ENCODE measurements at places on chromosomes 6 and 20. TPM values are rescaled to one million over a fixed set of nuclear protein-coding genes. Genes with fewer than 3 reads are reported as not detected.
A peak's percentile ranks its signal among the peaks of the same experiment; 100 is the strongest.

TNFRSF6B gene
- polyA plus RNA-seq, result 1.2 TPM

MLN gene
- 0.48 TPM for polyA plus RNA-seq

CALHM5 gene
- 0.60 TPM for polyA plus RNA-seq

- peak; percentile 88 for DNase-seq
- no peaks in the 10 kb centered on the region for H3K36me3 ChIP-seq
- peak overlapping the region; percentile 93 for H3K27ac ChIP-seq
Measured at GRCh38 chr6:26286168-26286877, 78.7 kb upstream of the BTN3A2 start.

GRCh38 chr6:18259675-18260447 is 4.5 kb downstream of the DEK start:
- H3K36me3 ChIP-seq, result peaks cover 22% of the 10 kb centered on the region
- no peak overlapping the region for H3K27ac ChIP-seq
- H3K4me1 ChIP-seq, result peaks cover 46% of the 10 kb centered on the region
- H3K27me3 ChIP-seq, result no peaks in the 10 kb centered on the region
- DNase-seq, result no peak

- H3K27ac ChIP-seq, result no peak overlapping the region
- no peaks in the 10 kb centered on the region for H3K4me1 ChIP-seq
- no peak overlapping the region for H3K4me3 ChIP-seq
- H3K27me3 ChIP-seq, result peaks cover 5% of the 10 kb centered on the region
- DNase-seq, result no peak
Measured at GRCh38 chr20:258963-259362, 1.4 kb downstream of the DEFB132 start.

- no peaks in the 10 kb centered on the region for H3K27me3 ChIP-seq
- H3K36me3 ChIP-seq, result no peaks in the 10 kb centered on the region
- no peaks in the 10 kb centered on the region for H3K4me1 ChIP-seq
- DNase-seq, result no peak
- no peak overlapping the region for H3K4me3 ChIP-seq
Measured at GRCh38 chr6:132369526-132369925, 31.7 kb downstream of the MOXD1 start.

DNA sequence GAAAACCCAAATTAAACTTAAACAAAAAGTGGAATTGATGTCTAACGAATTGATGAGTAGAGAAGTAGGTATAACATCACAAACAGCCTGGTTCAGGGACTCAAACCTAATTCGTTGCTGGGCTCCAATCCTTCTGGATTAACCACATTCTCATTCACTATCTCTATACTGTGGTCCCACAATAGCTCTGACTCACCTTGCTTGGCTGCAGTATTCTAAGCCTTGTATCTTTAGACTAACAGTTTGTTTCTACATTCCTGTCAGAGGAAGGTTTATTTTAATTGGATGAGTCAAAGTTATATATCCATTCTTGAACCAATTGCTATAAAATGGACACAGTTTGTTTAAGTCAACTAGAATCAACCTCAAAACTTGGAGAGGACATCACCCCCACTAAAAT is 530.5 kb upstream of the PTCHD4 start:
- no peak overlapping the region for H3K4me3 ChIP-seq
- H3K27ac ChIP-seq, result no peak overlapping the region
- no peaks in the 10 kb centered on the region for H3K36me3 ChIP-seq
- no peaks in the 10 kb centered on the region for H3K27me3 ChIP-seq

DNA sequence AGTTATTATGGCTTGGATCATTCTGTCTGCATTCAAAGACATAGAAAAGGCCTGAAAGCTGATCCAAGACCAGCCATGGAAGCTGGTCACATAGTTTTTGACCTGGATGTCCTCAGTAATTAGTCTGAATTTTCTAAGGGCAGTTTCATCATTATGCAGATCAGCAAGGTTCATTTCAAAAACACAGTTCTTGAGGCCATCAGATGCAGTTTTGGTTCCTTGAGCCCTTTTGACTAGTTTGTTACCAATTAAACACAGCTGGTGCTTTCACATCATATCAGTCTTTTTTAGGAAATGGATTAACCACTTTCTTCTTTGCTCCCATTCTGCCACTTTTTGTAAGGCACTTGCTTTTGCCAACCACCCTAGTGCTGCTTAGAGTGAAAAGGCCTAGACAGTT is 129.4 kb downstream of the NCOA3 start:
- DNase-seq, result no peak
- H3K4me1 ChIP-seq, result no peaks in the 10 kb centered on the region
